ENCODE measurements at places on chromosomes 7 and 10. TPM values are rescaled to one million over a fixed set of nuclear protein-coding genes. Genes with fewer than 3 reads are reported as not detected.
A peak's percentile ranks its signal among the peaks of the same experiment; 100 is the strongest.

SDK1 gene
- total RNA-seq = 10.1 TPM

NOS3 gene
- total RNA-seq = 27.7 TPM

FMC1 gene
- total RNA-seq = not detected

OR2A1 gene
- total RNA-seq = not detected

LDB3 gene
- total RNA-seq = 0.29 TPM

TEX47 gene
- total RNA-seq = not detected

GRCh38 chr10:82738592-82738991 lies 863.6 kb downstream of the NRG3 start:
- no peaks in the 10 kb centered on the region for H3K27me3 ChIP-seq
- no peak for DNase-seq
- no peaks in the 10 kb centered on the region for H3K4me1 ChIP-seq
- H3K4me3 ChIP-seq = no peak overlapping the region

DNA sequence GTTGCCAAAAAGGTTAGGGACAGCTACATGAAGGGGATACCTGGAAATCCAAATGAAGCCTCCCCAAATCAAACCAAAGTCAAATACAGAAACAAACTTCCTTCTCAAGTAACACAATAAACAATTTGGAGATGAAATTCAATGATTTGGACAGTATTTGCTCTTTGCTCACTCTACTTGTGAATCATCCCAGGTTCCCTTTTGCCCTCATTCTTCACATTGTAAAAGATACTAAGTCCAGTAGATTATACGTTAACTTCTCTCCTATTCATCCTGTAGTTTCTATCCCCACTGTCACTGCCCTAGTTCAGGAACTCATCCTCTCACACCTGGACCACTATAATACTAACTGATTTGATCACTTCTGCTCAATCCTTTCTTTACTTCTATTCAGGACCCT lies 28.3 kb downstream of the FZD1 start:
- DNase-seq = no peak
- no peaks in the 10 kb centered on the region for H3K4me1 ChIP-seq
- no peaks in the 10 kb centered on the region for H3K27me3 ChIP-seq
- H3K36me3 ChIP-seq = no peaks in the 10 kb centered on the region
- no peak overlapping the region for H3K4me3 ChIP-seq
- no peak overlapping the region for H3K27ac ChIP-seq

DNA sequence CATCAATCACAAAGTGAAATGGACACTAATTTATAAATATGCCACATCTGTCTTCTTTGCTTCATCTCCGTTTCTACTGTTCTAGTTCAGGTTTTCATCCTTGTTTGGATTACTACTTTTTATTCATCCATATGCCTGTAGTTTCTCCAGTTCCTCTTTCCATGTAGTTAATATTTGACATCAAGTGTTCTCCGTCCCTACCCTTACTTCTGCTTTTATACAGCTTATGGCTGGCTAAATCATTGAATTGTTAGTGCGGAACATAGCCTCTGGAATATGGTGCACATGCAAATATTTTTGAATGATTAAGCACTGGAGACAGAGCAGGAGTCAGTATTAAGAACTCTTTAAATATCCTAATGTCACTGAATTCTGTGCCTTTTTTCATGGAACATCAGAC lies 230.0 kb upstream of the PPP1R3A start:
- H3K27ac ChIP-seq = no peak overlapping the region
- H3K4me1 ChIP-seq = peaks cover 16% of the 10 kb centered on the region
- H3K36me3 ChIP-seq = no peaks in the 10 kb centered on the region
- H3K27me3 ChIP-seq = no peaks in the 10 kb centered on the region

DNA sequence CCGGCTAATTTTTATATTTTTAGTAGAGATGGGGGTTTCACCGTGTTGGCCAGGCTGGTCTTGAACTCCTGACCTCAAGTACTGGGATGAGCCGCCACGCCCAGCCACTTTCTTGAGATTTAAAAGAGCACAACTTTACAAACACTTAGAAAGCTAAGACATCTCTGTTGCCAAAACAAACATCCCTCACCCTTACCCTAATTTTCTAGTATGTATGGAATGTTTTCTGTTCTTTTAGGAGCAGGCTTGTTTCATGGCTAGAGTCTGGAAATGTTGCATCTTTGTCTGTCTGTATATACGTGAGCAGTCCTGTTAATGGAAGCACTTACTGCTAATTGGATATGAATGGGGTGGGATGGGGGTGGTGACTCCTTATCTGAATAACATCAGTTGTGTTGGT lies 2.9 kb downstream of the OLAH start:
- H3K27me3 ChIP-seq = no peaks in the 10 kb centered on the region
- no peak overlapping the region for H3K27ac ChIP-seq
- H3K4me3 ChIP-seq = no peak overlapping the region
- no peaks in the 10 kb centered on the region for H3K4me1 ChIP-seq

- no peaks in the 10 kb centered on the region for H3K27me3 ChIP-seq
- H3K4me3 ChIP-seq = peak within 1 kb of the TSS; percentile 69
- peak within 1 kb of the TSS; percentile 77 for H3K27ac ChIP-seq
- peak; percentile 86 for DNase-seq
- no peaks in the 10 kb centered on the region for H3K36me3 ChIP-seq
Observed at GRCh38 chr10:87659571-87660483, at the start of gene PAPSS2. Gene PAPSS2 (plus strand): TSS chr10:87659878. CDS start chr10:87659982, 104 bp downstream.
